Lung (tissue), 17 donors: ENCODE measurements at places on chromosomes 2 and 18. TPM values are rescaled to one million over a fixed set of nuclear protein-coding genes. Genes with fewer than 3 reads are reported as not detected.

FKBP7 gene
- 7.7 TPM for polyA plus RNA-seq

TFCP2L1 gene
- polyA plus RNA-seq: 6.3 TPM

LRP1B gene
- 0.01 TPM for polyA plus RNA-seq

KLHL29 gene
- polyA plus RNA-seq: 3.1 TPM

POTEJ gene
- polyA plus RNA-seq: not detected

NAT8 gene
- polyA plus RNA-seq: not detected

PFN4 gene
- 0.98 TPM for polyA plus RNA-seq

UGT1A8 gene
- not detected for polyA plus RNA-seq

ALPG gene
- polyA plus RNA-seq: 0.14 TPM
